Stimulated activated CD8-positive, alpha-beta memory T cell treated with anti-CD3 and anti-CD28 coated beads, Interleukin-4, amount 100 ng/mL, for 4 hours (primary cell): ENCODE measurements at places on chromosomes 16 and 17.

DNA sequence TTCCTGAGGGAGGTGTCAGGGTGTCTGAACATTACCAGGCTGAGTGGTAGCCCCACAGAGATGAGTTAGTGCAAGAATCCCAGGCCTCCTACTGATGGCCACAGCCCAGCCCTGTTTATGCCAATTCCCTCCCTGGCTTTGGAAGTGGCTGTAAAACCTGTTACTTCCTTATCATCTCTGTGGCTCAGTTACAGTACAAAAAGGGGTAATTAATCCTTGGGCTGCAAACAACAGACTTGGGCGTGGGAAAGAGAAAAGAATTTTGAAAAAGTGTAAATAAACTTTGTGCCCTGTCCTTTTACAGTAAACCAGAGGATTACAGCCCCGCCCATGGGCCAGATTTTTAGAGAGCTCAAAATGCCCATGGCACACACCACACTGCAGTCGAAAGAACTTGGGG lies 73.1 kb upstream of the AXIN2 start:
- DNase-seq: no peak

DNA sequence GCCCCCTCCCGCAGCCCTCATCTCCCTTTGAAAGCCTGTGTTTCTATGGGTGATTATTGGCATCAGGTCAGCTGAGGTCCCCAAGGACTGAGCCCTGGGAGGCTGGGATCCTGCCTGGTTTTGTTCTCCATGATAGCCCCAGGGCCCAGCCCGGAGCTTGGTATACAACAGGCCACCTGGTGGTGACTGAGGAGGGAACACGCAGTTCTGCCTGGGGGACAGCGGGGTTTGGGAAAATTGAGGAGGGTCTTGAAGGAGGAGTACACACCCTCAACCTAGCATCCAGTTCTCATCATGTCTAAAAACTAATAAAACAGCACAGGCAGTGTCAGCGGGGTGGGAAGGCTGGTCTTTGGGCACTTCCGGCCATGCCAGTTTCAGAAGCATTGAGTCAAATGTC lies 335.1 kb downstream of the CPPED1 start:
- no peak for DNase-seq

- no peak for DNase-seq
Measured at GRCh38 chr16:73000020-73000906, 47.7 kb downstream of the ZFHX3 start.

- no peak for DNase-seq
Measured at GRCh38 chr17:75555679-75556153, 30.2 kb downstream of the LLGL2 start.

GRCh38 chr17:57281887-57282286 lies 25.6 kb downstream of the MSI2 start:
- DNase-seq: no peak

DNA sequence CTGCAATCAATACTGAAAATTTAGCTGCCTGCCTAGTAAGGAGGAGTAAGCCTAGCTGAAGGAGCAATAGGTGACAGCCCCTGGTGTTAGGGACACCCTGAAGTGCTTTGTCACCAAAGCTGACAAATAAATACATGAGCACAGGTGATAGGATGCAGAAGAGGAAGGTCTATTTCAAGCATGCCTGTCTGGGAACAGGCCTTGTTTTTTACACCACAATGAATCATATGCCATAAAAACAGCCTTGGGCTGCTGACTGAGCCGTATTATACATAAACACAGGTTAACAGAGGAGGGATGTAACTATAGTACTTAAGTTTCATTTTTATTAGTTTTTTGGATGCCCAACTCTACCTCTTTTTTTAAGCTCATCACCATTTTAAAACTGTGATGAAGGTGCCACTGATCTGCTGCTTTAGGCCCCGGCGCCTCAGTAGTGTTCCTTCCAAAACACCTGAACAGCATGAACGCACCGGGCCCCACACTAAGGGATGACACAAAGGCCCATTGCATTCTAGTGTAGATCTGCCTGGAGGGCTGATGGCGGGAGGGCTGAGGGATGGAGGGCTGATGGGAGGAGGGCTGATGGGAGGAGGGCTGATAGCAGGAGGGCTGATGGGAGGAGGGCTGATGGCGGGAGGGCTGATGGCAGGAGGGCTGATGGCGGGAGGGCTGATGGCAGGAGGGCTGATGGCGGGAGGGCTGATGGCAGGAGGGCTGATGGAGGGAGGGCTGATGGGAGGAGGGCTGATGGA lies 150.3 kb downstream of the AATF start:
- no peak for DNase-seq

DNA sequence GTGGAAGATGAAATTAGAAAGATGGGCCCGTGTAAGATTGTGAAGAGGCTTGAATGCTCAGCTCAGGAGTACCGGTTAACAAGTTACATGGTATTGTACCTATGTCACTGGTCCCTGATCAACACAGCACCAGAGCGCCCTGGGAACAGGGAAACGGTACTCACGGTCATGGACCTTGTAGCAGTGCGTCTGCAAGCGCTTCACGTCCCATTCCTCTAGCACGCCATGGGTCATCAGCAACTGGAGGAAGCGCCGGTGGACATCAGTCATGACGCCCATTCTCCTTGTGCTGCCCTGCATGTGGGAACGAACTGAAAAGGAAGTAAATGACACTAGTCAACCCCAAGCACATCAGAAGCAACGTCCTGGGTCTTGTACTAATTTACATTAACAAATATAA lies 11.3 kb downstream of the NSMCE1 start:
- no peak for DNase-seq

DNA sequence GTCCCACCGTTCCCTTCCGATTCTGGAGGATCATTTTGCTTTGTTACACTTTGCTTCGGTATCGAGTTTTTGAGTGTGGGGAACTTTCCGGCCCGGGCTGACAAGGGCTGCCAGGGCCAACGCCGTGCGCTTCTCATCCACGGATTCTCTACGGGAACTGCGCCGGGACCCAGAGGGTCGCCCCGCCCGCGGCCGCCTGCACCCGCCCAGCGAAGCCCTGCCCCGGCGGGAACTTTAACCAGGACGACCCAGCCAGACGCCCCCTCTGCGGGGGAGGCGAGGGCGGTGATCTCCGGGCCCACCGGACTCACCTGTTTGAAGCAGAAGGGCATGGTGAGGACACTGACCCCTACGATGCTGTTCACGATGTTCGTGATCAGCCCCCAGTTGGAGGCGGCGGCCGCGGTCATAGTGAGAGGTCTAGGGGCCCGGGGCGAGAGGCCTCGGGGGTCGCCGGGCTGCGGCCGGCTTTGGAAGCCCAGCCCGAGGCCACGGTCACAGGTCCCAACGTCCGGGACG lies 536 bp downstream of the SLC38A10 start:
- DNase-seq: no peak

- no peak for DNase-seq
Measured at GRCh38 chr17:76593384-76593826, 7.7 kb upstream of the ST6GALNAC2 start.

- DNase-seq: no peak
Measured at GRCh38 chr17:28204751-28205150, 114.2 kb upstream of the TMEM97 start.

GRCh38 chr16:20865420-20866131 lies 34.6 kb downstream of the DCUN1D3 start:
- DNase-seq: no peak

DNA sequence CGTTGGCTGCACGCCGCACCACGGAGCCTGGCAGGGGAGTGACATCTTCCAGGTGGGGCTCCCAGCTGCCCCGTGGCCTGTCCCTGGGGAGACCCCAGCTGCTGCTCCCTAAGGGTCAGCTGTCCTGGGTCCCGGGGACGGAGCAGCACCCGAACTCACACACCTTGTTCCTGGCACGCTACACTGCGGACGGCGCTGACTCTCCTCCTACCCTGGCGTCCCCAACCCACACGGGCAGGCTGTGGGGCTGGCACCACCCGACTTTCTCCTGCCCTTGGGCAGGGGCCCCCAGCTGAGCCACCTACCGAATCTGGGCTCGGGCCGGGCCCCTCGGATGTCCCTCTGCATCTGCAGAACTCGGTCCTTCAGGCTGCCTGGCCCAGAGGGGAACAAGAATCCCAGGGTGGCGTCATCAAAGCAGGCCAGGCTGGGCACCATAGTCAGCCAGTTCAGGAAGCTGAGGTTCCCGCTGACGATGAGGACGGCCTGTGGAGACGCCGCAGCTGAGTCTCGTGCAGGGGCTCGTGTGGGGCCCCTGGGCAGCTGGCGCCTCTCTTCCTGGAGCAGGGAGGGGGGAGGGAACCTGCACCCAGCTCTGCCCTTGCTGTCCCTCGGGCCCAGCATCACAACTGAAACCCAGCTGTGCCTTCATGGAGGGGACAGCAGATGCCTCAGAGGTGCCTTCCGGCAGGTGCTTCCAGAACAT lies 70.5 kb upstream of the GNG13 start:
- no peak for DNase-seq
